ENCODE measurements at places on chromosomes 11 and 22.

- no peak for DNase-seq
These were observed 640 bp upstream of the ZDHHC8 start for GRCh38 chr22:20130731-20131596.

DNA sequence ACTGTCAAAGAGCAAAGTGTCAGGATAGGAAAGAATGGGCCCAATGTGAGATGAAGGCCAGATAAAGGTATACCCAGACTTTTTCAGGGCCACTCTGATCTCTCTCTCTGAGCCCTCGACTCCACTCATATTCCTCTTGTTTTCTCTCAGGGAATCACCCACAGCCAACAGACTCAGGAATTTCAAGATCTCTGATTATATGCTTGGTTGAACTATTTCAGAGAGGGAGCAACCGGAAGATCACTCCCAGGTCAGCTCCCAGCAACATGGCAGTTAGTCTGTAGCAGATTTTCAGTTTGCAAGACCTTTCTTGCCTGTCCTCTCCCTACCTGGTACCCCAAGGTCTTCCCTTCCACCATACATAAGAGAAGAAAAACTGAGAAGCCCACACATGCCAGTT lies 102.5 kb downstream of the C11orf58 start:
- no peak for DNase-seq

- DNase-seq: no peak
These were observed 120.9 kb upstream of the LUZP2 start for GRCh38 chr11:24375931-24376330.

DNA sequence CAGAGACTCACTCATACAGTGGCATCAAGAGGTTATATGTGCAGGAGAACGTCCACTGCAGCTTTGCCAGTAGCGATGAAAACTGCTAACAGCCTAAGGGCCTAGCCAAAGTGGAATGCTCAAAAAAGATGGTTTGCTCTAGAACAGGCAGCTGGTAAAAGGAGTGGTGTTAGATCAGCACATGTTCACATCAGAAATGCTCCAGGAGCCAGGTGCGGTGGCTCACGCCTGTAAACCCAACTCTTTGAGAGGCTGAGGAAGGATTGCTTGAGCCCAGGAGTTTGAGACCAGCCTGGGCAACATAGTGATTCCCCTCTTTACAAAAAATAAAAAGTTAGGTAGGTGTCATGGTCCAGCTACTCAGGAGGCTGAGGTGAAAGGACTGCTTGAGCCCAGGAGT lies 10.3 kb upstream of the TFIP11 start:
- DNase-seq: no peak

DNA sequence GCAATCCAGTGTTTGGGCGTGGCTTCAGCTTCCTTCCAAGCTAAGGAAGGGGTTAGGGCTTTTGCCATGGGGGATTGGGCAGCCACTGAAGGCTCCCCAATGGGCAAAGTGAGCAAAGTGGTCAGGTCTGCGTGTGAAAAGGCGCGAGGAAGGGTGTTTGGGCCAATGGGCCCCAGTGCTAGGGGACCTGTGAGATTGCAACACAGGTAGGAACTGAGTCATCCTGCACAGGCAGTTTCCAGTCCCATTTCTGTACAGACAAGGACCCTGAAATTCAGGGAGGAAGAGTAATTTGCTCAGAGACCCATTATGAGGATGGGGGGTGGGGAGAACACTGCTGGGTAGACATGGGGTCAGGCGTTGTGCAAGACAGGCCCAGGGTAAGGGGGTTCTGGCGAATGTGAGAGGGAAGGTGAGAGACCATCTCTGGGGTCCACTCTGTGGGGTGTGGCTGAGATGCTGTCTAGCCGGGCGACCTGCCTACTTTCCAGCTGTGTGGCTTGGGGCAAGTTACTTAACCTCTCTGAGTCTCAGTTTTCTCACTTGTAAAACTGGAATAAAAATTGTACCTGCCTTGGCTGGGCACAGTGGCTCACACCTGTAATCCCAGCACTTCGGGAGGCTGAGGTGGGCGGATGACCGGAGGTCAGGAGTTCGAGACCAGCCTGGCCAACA lies 7.3 kb downstream of the CCDC88B start:
- DNase-seq: peak; percentile 77

DNA sequence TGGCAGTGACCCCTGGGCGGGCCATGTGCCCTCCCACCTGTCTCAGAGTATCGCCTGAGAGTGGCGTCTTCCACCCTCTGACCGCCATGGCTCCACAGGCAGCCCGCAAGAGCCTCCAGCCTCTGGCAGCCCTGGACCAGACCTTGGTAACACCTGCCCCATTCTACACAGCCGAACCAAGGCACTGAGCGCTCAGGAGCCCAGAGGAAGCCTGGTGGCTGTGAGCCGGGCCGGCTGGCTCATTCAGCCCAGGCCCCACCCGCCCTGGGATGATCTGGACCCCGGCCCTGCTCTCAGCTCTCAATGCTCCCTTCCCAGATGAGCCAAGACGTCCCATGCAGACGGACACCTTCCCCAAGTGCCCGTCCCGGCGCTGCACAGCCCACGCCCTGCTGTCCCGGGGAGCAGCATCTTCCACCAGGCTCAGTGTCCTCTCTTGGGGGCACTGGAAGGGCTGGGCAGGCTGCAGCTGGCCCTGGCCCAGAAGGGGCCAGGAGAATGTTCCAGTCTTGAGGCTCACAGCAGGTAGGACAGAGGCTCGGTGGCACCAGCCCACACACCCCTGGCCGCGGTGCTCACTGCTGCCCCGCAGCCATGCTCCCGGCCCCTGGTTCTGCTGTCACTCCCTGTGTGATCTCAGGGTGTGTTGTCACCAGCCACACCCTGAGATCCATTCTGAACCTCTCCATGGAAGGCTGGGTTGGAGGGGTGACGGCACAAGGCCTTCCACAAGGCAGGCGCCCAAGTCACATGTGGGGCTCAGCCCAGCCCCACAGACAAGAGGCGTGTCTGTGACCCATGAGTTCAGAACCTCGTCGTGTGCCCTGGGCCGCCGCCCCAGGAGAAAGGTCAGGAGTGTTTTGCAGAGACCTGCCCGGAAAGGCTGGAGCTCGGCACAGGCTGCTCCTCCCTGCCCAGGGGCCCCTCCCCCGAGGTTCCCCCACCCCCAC lies 24.2 kb upstream of the PPARA start:
- no peak for DNase-seq

DNA sequence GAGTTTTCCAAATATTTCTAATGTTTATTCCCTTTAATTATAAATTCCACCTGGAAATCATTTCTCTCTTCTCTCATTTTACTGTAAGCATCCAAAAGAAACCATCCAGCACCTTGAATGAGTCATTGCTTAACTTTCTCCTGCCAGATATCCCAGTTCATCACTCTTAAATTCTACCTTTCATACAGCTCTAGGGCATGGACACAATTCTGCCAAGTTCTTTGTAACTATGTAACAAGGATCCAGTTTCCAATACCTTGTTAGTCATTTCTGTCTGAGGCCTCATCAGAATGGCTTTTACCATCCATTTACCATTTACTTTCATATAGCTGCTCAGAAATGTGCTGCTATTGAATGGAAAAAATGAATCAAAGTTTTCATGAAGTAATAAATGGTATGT lies 455.4 kb upstream of the TENM4 start:
- DNase-seq: no peak

GRCh38 chr11:124194293-124195188 lies 11.4 kb downstream of the OR10D3 start:
- no peak for DNase-seq

DNA sequence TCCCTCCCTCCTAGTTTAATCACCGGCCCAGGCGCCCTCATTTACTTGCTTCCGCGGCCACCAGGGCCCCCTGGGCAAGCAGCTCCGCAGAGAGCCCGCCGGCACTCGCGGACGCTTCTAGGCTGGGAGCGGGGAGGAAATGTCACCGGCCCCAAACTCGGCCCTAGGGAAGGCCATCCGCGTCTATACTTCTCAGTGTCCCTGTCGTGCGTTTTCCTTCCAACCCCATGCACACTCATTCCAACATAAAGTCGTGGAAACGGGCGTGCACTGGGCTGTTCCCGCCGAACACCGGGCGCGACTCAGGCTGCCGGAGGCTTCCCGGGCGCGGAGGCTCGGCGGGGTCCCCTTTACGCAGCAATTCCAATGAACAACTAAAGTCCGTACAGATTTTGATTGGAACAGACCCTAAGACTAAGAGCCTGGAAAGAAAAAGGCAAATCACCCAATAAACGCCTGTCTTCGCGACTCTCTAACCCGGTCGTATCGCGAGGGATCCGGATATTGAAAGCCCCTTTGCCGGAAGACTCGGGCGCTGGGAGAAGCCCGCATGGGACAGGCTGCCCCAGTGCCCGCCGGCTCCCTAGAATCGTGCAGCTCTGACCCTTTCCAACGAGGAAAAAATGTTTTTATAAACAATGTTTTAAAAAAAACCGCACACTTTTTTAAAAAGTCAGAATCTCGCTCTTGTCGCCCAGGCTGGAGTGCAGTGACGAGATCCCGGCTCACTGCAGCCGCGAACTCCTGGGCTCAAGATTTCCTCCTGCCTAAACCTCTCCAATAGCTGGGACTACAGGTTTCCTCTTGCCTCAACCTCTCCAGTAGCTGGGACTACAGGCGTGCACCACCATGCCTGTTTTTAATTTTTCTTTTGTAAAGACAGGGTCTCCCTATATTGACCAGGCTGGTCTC lies 1.3 kb upstream of the BARX2 start:
- no peak for DNase-seq

- DNase-seq: no peak
These were observed 90.1 kb downstream of the LDLRAD3 start for GRCh38 chr11:36033936-36034335.

DNA sequence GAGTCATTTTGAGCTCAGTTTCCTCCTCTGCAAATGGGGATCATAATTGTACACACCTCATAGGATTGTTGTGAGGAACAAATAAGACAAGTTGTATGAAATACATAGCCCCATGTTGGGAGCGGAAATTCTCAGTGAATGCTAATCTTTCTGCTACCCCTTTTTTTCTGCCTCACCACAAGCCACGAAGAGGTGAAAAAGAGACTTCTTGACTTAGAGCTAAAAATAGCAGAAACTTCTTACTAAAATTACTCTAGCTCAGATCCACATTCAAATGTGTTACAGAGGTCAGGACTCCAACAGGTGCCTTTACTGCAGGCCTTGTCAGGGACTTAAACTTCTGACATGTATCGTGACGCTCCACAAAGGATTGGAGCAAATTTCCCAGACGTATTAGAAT lies 128.5 kb downstream of the MIAT start:
- DNase-seq: no peak

DNA sequence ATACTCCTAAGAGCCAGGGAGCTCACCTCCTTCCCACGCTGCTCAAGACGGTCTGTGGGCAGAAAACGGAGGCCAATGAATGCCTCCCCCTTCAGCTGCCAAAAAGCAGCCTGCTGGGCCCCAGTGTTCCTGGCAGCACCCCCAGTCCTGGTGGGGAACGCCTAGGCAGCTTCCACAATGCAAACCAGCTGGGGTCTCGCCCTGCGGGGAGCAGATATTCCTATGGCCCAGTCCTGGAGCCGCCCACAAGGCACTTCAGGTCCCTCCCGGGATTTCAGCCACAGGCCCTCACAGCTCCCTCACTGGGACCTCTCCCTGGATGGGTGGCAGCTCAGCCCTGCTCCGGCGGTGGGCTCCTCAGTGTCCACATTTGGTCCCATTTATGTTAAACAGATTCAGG lies 29.2 kb downstream of the A4GALT start:
- no peak for DNase-seq
